ENCODE measurements at places on chromosomes 12 and 14. TPM values are rescaled to one million over a fixed set of nuclear protein-coding genes. Genes with fewer than 3 reads are reported as not detected.

Gene CYP46A1
- total RNA-seq = not detected

Gene TBC1D30
- 14.0 TPM for total RNA-seq

Gene MTHFD1
- 25.5 TPM for total RNA-seq

Gene NTF3
- 0.19 TPM for total RNA-seq

Gene DDN
- 0.65 TPM for total RNA-seq

Gene SPTSSA
- 18.3 TPM for total RNA-seq

Gene TSFM
- total RNA-seq = 17.4 TPM

Gene SLC4A8
- total RNA-seq = 2.5 TPM

Gene HEBP1
- total RNA-seq = 14.0 TPM

Gene DCN
- total RNA-seq = 1.4 TPM

Gene KCNJ8
- under 0.01 TPM for total RNA-seq

Gene ANKRD9
- 14.5 TPM for total RNA-seq

Gene SPTB
- total RNA-seq = not detected

Gene ZFHX2
- total RNA-seq = 0.65 TPM

Gene LMNTD1
- total RNA-seq = 0.29 TPM

Gene ANG
- total RNA-seq = 7.8 TPM
